T-helper 1 cell (primary cell): ENCODE measurements at places on chromosomes 4 and X.

DNA sequence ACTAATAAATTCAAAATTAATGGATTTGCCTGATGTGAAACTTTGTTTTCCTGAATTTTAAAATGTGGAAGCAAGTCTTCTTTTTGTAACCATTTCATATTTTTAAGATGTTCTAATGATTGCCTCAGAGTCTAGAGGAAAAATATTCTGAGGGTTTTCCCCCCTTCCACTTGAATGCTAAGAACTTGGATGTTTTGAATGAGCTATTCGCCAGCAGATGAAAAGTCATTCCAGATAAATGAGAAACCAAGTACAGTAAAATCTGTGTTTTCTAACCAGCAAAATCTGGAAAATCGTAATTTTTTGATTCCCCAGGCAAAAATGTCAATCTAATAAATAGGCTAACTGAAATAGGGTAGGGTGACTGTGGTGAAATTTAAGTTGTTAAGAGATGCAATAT is 45.6 kb downstream of the SLIT2 start:
- no peak for DNase-seq

- no peak for DNase-seq
Measured at GRCh38 chr4:8222609-8223388, 23.7 kb downstream of the SH3TC1 start.

GRCh38 chr4:157521906-157522305 is 301.4 kb downstream of the GRIA2 start:
- no peak for DNase-seq

DNA sequence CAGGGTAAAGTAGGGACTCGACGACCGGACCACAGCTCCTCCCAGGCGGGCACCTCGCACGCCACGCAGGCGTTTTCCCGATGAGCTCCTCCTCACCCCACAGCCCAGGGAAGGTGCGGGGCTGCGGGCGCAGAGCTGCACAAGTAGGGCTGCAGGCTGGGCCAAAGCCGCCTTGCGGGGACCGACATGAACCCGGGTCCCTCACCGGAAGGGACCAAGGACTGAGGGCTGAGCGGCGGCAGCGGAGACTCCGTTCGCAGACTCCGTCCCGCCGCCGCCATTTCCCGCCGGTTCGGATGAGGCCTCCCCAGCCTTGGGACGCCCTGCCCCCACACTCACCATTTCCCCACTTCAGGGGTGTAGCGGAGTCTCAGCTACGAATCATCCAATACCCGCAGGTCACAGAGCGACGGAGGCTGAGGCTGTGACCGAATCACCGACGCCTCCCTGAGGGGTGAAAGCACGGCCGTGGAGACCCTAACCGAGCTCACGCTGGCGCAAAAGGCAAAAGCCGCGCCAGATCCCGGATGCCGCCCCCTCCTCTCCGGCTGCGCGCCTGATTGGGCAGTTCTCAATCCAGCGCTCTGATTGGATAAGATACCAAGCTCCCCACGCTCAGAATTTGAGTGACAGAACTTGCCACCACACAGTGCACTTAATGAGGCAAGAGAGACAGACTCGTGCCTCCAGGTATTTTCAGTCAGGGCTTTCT is at the start of gene ZNF732:
Gene ZNF732, minus strand, starts transcription at position 506 of the 712 bp plus-strand sequence. Its CDS starts 164 bp downstream, at position 342.
- no peak for DNase-seq

DNA sequence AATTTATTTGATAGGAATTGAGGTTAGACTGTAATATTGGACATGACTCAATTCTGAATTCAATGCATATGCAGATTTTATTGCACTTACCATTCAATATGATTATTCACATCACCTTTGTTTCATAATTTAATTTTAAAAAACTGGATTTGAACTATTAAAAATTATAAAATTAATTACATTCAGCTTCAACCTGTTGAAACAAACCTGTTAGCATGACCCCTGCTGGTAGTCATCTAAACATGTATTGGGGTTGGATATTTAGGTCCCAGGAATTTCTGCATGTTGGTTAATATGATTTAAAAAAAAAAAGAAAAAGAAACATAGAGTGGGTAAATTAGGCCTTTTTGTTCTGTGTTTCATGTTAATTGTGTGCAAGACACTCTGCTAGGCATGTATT is 85.9 kb downstream of the ARSJ start:
- no peak for DNase-seq
